ENCODE measurements at places on chromosomes 3 and 15.

DNA sequence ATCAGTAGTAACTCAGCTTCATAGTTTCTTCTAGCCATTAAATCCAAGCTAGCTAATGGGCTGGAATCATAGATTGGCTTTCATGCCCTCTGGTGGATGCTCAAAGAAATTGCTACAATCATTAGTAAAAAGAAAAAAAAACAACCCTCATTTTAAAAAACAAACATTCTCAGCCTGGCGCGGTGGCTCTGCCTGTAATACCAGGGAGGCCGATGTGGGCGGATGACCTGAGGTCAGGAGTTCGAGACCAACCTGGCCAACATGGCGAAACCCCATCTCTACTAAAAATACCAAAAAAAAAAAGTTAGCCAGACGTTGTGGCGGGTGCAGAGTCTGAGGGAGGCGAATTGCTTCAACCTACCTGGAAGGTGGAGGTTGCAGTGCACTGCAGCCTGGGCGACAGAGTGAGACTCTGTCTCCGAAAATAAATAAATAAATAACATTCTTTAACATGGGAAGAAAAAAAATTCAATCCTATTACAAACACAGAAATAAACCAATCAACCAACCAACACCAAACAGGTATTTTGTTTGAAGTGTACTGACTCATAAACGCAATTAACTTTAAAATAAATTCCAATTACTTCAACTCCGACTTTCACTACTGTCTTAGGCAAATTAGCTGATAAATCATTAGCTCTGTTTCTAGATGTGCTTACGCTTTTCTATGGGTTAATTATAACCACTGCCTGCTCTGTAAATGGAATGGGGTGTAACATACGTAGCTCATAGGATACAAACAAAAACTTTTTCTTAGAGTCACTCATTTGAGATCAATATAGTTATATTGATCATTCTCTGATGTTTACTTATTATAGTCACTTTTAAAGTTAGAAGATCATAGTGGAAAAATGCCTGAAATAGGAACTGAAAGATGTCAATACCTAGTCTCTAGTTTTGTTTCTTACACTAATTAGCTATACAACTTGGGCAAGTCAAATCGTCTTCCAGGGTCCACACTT, 24.9 kb downstream of the TMEM207 start:
- DNase-seq: peak; percentile 44

DNA sequence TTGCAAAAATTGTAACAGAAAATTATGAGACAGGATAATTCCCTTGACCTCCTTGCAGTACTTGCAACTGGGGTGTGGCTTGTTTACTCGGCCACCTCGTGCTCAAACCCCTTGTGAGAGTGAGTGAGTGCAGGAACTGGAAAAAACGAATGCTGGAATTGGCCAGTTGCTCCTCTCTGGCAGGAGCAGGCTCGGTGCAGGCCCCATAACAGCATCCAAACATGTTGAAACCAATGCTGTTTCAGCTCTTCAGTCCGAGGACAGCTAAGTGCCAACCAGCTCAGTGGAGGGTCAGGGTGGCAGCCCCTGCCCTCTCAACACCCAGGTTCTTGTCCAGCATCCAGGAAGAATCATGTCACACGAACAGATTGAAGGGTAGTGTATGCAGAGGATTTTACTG, 36.9 kb downstream of the METTL6 start:
- no peak for DNase-seq

DNA sequence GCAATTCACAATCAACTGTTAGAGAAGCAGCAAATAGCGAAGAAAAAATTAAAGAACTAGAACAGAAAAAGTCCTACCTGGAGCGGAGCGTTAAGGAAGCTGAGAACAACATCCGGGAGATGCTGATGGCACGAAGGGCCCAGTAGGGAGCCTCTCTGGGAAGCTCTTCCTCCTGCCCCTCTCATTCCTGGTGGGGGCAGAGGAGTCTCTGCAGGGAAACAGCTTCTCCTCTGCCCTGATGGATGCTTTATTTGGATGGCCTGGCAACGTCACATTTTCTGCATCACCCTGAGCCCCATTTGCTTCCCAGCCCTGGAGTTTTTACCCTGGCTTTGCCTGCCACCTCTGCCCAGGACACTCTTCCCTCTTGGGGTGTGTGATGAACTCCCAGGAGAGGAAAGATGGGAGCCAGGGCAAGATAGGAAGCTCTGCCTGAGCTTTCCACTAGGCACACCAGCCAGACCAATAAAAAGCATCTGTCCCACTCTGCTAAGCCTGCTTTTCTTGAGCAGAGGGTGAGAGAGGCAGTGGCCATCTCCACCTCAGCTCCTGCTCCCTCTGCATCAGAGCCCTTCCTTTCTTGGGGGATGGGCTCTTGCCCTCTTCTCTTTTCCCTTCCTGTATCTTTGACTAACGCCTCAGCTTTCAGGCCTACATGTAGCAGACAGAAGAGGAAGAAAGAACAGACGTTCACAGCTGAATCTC, 39.4 kb downstream of the PPARG start:
- DNase-seq: no peak

GRCh38 chr3:186283096-186283495, 78.9 kb downstream of the DGKG start:
- no peak for DNase-seq

DNA sequence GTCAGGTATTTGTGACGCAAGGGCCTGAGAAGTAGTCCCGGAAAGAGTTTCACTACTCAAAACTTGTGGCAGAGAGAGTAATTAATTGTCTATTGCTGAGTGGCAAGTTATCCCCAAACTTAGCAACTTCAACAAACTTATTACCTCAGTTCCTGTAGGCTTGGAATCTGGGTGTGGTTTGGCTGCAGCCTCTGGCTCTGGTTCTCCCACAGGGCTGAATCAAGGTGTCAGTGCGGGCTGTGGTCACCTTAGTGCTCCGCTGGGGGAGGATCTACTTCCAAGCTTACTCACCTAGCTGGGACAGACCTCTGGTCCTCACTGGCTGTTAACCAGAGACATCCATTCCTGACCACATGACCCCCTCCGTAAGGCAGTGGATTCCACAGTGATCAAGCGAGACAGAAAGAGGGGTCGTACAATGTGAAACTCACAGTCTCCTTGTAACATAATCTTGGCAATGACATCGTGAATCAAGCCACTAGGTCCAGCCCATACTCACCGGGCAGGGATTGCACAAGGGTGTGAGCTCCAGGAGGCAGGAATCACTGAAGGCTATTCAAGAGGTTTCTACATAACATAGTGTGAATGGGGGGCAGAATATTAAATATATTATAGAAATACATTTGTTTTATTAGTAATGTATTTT, 138.3 kb downstream of the RYR3 start:
- DNase-seq: no peak

- no peak for DNase-seq
These were observed 90.4 kb downstream of the BDH1 start for GRCh38 chr3:197465197-197465995.

GRCh38 chr3:179072100-179072438, 460 bp upstream of the ZMAT3 start:
- peak; percentile 73 for DNase-seq

DNA sequence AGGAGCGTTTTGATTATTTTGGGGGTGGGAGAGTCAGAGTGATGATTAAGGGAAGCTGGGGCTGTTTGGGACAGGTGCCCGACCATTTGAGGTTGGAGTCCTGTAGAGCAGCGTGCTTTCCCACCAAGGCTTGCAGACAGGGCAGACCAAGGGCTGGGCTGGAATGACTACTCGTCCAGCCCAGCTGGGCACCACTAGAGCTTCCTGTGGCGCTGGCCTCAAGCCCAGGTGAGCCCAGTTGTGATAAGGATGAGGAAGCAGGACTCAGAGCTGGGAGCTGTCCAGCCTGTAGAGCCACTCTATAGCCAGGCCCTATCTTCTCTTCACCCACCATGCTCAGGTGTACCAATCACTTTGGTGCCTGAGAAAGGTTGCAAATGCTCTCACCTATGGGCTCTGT, 75.8 kb upstream of the ACAN start:
- DNase-seq: no peak

GRCh38 chr3:64437131-64437530, 211.9 kb upstream of the PRICKLE2 start:
- no peak for DNase-seq

- DNase-seq: no peak
These were observed 70.5 kb downstream of the ERC2 start for GRCh38 chr3:56397798-56398197.

GRCh38 chr3:135891121-135891520, 74.4 kb upstream of the PPP2R3A start:
- DNase-seq: no peak

DNA sequence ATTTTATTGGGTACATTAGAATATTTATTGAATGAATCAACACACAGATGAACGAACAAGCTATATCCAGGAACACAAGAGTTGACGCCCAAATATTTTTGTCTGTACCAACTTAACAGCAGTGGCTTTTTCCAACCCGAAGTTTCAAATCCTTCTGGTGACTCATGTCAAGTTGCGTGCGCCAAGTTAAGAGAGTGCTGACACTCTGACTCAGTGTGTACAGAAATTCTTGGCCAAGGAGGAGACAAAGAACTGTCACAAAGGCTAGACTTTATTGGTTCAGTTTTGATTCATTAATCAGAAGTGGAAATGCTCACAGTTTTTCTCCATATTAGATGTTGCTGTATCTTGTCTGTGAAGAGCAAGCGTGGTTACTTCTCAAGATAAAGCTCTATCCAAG, 59.6 kb upstream of the TSC22D2 start:
- no peak for DNase-seq

DNA sequence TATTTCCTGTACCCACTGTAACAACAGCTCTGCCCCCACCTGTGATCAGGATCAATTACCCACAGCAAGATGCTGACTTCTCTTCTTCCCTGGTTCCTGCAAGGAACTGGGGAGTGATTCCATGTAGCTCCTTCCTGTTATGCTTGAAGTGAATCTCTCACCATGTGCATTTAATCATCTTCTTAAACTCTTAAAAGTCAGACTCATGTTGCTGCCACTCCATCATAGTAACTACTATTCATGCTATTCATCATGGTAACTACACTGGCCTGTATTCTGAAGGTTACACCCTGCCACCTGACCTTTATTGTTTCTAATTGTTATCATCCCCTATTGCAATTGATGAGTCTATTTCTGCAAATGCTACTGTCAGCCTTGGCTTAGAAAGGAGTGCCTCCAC, 89.5 kb downstream of the SUCNR1 start:
- DNase-seq: no peak

DNA sequence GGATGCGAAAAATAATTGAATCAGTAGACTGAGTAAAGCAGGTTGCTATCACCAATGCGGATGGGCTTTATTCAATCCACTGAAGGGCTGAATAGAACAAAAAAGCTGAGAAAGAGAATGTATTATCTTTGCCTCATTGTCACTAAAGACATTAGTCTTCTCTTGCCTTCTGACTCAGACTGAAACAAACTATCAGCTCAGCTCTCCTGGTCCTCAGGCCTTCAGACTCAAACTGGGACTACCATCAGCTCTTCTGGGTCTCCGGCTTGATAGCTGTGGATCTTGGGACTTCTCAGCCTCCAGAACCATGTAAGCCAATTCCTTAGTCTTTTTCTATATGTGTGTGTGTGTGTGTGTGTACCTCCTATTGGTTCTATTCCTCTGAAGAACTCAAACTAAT, 12.6 kb downstream of the IFT57 start:
- DNase-seq: no peak

GRCh38 chr15:68590721-68591389, 12.1 kb downstream of the CORO2B start:
- DNase-seq: no peak

DNA sequence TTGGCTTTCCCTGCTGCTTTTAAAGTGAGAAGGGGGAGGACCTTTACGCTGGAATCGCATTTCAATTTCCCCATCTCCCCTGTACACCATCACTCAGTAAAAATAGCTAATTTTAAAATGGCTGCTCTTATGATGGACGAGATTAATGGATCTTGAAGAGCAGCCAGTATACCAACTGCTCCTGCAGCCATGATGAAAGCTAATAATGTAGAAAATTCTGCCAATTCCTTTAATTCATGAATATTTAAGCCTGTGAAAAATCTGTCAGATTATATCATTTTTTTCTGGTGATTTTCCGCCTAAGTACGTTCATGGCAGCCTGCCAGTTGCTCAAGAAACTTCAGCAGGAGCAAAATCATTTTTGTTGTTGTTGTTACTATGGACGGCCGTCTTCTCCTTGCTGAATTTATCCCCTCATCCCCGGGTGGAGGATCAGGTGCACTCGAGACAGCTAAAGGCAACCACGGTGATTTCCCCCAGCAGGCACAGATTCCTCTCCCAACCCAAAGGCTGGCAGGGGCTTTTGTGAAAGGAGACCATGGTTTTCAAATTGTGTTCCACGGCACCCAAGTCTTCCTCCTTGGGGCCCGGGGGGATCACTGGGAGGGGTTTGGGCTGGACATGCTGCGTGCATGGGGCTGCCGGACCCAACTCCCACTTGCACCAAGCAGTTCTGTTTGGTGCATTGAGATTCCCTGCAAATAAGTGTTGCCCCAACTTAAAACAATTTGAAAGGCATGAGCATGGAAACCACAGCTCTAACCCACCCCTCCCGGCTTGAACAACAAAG, 289.6 kb downstream of the UACA start:
- DNase-seq: no peak

- DNase-seq: no peak
These were observed 44.1 kb upstream of the GRAMD1C start for GRCh38 chr3:113794526-113794925.

DNA sequence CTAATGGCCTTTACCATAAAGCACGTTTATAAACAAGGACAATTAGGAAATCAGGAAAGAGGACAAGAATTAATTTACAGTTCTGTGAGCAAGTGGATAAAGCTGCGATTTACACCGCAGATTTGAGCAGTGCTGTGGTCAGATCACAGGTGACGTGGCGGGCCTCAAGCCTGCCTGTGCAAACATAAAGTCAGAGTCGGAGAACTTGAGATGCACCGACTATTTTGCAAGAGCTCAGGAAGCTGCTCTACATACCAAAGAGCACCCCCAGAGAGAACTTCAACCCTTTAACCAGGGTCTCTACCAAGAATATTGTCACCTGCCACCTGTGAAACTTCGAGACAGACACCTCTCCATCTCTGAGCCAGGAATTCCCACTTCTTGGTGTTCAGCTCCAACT, 35.7 kb downstream of the MECOM start:
- DNase-seq: no peak

GRCh38 chr3:191094057-191094845, 104.8 kb upstream of the OSTN start:
- DNase-seq: no peak

GRCh38 chr3:36678216-36679013, 85.9 kb downstream of the DCLK3 start:
- DNase-seq: no peak

- DNase-seq: no peak
These were observed 57.2 kb downstream of the SEC22A start for GRCh38 chr3:123258811-123259420.

GRCh38 chr3:171996178-171996817, 43.1 kb upstream of the FNDC3B start:
- DNase-seq: no peak

GRCh38 chr15:46815240-46815639, 902.1 kb upstream of the SEMA6D start:
- DNase-seq: no peak

- no peak for DNase-seq
These were observed 532.2 kb downstream of the NTRK3 start for GRCh38 chr15:87724330-87724729.

- DNase-seq: no peak
These were observed 247.2 kb upstream of the LRRN1 start for GRCh38 chr3:3551981-3552380.

Data from activated CD8-positive, alpha-beta memory T cell treated with anti-CD3 and anti-CD28 coated beads, Interleukin-2, amount 10 ng/mL, durations not matched to agents 7 days and 5 days (primary cell).